ENCODE measurements at places on chromosomes 7 and 10.

GRCh38 chr10:3123571-3124411, 48.8 kb downstream of the PITRM1 start:
- DNase-seq, result peak; percentile 84

- peak; percentile 38 for DNase-seq
Observed at GRCh38 chr10:21524526-21525366, 736 bp downstream of the SKIDA1 start.

- DNase-seq, result no peak
Observed at GRCh38 chr10:86410542-86411124, 44.0 kb upstream of the GRID1 start.

- no peak for DNase-seq
Observed at GRCh38 chr10:15015451-15015850, 28.3 kb upstream of the OLAH start.
